WTC11 (cell line): ENCODE measurements at places on chromosomes 6 and 20.

DNA sequence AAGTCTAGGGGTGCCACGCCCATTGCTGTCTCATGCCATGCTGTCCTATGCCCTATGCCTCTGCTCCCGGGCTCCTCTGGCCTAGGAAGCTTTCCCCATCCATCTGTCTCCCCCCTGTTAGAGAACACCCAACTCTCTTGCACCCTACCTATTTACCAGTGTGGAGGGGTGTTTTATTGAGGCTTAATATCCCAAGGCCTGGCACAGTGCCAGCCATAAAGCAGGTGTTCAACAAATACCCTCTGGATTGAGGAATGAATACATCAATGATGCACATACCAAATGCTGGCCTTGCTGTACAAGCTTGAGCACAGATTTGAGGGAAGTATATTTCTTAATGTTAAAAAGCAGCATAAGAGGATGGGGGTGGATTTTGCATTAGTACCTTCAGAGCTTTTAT lies 38.3 kb downstream of the METTL24 start:
- DNase-seq, result no peak

DNA sequence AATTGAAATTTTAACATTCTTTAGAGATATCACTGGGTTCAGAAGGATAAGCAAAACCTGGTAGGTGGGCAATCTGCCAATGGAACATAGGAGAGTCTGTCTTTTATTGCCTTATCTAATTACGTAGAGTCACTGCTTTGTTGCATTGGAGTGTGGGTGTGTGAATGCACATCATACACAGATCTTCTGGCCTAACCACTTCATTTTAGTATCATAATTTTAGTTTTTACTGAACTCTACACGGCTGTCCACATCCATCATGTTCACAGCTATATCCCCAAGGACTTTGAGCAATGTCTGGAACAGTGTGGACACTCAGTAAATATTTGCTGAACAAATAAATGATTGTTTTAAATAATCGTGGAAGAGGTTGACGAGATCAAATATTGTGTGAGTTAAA lies 104.6 kb upstream of the AKIRIN2 start:
- no peak for DNase-seq

- DNase-seq, result no peak
Measured at GRCh38 chr6:53833155-53833554, 38.4 kb downstream of the LRRC1 start.

DNA sequence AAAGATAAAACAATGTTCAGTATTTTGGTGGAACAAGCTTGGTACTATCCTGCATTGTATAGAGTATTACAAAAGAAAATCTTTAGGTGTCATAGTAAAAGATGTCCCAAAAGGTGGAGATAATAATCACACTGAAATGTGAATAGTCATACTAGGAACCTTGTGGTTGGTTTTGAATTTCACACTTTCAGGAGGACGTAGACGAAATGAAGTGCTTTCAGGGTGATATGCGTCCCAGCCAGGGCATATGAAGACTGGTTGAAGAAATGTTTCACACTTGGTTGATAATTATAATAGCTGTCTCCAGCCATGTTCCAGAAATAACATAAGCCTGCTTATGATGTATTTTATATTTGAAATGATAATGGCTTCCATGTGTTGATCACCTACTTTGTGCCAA lies 60.4 kb downstream of the SCAND1 start:
- DNase-seq, result no peak

DNA sequence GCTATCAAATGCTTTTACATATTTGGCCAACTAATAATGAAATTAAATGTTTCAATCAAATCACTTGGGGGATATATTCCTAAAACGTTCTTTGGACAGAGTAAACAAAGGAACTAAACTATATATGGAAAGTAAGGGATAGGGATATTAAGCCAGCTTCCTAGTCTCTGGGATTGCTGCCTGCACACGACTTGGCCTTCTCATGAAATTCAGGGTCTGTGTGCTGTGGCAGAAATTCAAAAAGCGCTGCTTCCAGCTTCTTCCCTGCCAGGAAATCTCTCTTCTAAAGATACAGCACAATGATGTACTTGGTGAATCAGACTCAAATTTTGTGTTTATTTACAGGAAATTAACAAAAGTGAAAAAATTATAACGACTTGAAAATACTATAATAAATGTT lies 206.3 kb upstream of the RAB32 start:
- DNase-seq, result no peak

DNA sequence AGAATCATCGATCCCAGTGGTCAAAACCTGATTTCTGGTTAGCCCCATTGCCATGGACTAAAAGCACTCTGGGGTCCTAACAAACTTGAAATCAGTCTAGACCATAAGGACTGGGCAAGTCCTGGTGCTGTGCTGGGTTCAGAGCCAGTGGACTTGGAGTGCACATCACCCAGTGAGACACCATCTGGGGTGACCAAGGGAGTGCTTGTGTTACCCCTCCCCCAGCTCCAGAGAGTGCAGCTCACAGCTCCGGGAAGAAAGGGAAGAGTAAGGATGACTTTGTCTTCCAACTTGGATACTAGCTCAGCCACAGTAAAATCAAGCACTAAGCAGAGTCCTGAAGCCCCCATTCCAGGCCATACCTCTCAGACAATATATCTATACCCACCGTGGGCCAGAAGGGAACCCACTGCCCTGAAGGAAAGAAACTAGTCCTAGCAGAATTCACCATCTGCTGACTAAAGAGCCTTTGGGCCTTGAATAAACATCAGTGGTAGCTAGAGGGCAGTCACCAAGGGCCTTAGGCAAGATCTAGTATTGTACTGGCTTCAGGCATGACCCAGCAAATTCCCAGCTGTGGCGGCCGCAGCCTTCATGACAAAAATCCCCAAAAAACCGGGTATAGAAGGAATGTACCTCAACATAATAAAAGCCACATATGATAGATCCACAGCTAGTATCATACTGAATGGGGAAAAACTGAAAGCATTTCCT lies 153.5 kb upstream of the OGFRL1 start:
- DNase-seq, result no peak

DNA sequence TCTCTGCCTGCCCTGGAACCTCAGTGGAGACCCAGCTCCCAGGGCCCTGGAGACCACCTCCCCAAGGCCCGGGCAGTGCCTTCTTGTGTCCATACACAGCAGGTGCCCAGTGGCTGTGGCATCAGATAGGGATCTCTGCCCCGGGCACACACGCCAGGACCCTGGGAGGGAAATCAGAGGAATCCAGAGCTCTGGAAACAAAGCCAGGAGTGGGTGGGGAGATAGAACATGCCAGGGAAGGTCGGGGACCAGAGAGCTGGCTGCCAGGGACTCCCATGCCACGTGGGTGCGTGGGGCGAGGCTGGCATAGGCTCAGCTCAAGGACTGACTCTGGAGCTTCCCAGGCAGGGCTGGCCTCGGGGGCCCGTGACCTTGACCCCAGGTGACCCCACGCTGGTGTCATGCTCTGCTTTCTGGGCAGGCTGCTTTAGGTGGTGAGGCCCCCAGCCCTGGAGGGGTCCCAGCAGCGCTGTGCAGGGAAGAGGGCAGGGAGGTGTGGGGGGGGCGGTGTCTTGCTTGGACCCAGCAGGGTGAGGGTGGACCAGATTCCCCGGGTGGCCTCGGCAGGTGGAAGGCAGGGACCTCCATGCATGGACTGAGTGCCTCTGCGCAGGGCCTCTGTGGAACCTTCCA lies 17.6 kb upstream of the GATA5 start:
- no peak for DNase-seq

DNA sequence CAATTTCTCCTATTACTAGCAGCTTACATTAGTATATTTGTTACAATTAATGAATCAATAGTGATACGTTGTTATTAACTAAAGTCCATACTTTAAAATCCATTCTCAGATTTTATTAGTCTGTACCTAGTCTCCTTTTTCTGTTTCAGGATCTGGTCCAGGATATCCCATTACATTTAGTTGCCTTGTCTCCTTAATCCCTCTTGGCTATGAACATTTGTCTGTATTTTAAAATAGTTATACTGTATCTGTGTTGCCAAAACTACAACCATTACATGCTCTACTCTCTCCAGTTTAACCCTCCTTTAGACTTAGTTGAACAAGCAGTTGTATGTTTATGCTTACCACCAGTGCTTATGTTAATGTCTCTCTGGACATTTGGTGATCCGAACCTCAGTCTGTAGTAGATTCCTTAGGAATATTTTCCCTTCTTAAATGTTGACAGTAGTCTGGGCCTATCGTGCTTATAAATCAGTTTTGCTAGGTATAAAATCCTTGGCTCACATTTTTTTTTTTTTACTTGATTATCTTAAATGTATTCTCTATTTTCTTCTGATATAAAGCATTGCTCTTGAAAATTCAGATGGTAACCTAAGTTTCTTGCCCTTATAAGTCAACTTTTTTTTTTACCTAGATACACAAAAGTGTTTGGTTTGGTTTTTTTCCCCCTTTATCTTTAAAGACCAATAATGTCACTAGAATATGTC lies 12.2 kb downstream of the ALDH5A1 start:
- DNase-seq, result no peak

DNA sequence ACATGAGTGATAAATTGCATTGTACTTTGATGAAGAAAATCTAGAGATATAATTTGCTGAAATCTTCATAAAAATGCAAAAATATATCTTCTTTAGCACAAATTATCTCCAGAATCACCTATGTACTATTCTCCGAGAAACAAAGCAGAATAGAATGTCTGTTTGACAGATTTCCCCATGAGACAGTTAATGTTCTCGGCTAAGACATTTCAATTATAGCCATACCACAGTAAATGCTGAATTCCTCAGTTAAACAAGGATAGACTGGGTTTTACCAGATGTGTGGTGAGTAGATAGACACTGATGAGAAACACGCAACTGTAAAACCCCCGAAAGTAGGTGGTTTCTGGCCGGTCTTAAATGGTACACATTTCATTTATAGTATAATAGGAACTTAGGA lies 69.8 kb downstream of the SNAP25 start:
- DNase-seq, result no peak

DNA sequence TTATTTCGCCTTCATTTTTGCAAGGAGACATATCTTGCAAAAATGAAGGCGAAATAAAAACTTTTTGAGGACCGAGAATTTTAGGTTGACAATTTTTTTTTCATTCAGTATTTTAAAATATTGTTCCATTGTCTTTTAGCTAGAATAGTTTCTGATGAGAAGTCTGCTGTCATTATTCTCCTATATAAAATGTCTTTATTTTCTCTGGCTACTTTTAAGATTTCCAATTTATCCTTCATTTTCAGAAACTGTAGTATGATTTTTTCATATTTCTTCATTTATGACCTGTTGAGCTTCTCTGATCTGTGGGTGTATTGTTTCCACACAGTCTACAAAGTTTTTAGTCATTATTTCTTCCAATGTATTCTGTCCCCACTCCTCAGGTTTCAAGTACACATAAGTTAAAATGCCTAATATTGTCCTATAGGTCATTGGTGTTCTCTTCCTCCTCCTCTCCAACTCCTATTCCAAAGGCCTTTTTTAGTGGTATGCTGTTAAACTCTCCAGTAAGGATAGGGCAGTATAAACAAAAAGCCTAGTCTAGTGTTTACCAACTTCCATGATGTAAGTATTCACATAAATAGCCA lies 15.7 kb downstream of the AHI1 start:
- DNase-seq, result no peak

DNA sequence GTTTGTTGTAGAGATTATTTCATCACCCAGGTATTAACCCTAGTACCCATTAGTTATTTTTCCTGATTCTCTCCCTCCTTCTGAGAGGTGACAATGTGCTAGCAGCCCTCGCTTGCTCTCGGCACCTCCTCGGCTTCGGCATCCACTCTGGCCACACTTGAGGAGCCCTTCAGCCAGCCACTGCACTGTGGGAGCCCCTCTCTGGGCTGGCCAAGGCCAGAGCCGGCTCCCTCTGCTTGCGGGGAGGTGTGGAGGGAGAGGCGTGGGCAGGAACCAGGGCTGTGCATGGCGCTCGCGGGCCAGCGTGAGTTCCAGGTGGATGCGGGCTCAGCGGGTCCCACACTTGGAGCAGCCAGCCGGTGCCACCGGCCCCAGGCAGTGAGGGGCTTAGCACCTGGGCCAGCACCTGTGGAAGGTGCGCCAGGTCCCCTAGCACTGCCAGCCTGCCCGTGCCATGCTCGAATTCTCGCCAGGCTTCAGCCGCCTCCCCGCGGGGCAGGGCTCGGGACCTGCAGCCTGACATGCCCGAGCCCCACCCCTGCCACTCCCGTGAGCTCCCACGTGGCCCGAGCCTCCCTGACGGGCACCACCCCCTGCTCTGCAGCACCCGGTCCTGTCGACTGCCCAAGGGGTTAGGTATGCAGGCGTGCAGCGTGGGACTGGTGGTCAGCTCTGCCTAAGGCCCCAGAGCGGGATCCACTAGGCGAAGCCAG lies 221.9 kb downstream of the WDR27 start:
- DNase-seq, result no peak

DNA sequence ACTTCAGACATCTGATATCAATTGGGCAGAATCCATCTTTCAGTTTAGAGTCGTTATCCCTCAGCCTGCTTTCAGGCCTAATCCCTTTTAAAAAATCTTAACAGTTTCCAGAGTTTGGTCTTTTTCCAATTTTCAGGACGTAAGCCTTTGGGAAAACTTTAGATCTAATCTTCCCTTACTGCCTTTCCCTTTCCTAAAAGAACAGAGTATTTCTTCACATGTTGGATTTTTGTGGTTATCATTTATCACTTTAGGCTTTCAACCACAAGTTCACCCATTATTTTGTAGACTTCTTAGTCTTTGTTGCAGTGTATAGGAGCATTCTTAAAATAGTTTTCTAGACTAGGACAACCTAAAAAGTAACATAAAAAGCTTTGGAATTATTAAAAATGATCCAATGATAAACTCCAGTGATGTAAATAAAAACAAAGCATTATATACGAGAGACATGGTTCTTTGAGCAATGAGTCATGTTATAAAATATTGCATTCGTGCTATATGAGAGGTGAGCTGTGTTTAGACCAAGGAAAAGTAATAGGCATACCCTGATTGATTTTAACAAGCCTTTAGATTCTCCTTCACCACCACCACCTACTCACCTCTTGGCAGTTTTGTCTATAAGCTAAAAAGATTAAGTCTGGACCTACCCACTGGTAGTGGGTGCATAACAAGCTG lies 90.4 kb upstream of the MCHR2 start:
- DNase-seq, result no peak
